ENCODE measurements at places on chromosomes 1 and 21.
A peak's percentile ranks its signal among the peaks of the same experiment; 100 is the strongest.

DNA sequence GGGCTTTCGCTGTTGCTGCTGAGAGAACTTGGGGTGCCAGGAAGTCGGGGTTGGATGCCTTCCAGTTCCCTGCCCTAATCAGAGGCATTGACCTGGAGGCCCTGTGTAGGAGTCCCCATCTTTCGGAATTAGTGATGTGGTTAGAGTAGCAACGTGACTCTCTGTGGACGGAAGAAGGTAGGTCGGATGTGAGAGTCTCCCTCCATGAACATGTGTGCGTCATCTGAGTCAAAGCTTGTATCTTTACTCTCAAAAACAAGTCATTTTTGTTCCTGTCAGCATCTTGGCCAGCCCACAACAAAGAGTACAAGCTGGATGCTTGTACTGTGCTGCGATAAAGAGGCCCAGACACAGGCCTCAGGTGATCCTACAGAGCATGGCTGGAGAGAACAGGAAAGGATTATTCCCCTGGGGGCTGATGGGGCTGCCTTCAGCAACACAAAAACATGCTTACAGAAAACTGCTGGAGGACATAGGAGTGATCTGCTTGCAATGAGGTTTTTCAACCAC lies 31.0 kb upstream of the IL10 start:
- no peak for DNase-seq

DNA sequence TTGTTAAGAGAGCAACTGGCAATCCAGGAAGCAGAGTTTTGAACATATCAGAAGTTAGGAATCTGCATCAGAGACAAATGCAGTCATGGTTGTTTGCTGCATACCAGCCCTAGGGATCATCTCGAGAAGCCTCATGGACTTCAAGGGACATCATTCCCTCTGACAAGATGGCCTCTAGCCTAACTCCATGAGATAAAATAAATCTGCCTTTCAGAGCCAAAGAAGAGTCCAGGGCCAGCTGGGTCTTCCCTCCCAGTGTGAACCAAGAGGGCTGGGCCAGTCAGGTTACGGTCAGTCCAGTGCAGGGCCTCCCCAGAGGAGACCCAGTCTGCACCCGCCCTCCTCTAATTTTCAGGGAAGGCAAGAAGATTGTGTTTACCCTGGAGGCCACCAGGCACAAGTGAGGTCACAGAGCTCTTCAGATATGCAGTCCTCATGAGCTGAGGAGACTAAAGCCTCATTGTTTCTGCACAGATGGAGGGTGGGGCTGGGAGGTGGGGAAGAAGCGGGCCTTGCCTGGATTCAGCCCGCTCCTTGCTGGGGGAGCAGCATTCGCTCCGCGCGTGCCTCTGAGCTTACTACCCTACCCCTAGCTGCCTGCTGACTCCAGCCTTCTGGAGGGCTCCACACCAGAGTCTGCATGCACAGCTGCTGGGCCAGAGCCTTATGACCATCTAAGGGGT lies 52.8 kb downstream of the CAPN2 start:
- no peak for DNase-seq

DNA sequence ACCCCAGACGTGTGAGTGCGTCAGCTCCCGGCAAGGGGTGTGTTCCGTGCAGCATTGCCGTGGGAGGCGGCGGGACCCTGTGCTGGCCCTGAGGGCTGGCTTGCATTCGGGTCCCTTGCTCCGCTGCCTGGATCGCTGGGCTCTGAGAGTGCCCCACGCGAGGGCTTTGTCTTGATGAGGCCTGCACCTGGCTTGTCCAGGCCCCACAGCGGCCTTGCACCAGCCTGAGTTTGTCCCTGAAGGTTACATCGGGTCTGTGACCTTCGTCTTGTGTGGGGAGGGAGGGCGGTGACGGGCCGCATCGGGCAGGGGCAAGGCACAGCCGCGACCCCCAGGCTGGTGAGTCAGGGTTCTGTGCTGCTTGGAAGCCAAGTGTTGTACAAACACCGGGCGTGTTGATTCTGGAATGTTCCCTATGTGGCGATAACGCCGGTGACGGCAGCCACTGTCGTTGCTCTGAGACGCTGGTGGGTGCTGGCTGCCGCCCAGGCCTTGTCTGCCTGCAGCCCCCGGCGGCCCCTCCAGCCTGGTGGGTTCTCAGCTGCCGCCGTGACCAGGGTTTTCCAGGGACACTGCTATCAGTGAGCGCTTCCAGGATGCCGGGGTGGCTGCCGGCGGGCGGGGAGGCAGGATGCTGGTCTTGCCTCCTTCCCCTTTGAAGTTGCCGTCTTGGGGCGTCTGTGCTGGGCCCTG lies 42.9 kb downstream of the SLX9 start:
- no peak for DNase-seq

DNA sequence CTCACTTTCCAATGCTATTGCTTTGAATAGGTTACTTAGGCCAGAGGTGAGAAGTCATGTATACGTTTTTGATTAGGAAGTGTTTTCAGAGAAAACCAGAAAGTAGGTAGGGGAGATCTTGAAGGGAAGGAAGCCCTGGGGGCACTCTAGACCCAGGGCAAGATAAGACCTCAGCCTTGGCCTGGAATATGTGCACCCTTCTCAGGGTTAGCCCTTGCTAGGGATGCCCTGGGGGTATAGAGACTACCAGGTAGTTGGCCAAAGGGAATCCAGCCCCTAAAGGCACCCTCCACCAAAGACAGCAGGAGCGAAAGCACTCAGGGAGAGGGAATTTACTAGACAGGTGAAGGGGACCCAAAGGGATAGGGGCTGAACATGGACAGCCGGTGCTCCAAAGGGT lies 7.0 kb downstream of the TIAM1 start:
- no peak for DNase-seq

DNA sequence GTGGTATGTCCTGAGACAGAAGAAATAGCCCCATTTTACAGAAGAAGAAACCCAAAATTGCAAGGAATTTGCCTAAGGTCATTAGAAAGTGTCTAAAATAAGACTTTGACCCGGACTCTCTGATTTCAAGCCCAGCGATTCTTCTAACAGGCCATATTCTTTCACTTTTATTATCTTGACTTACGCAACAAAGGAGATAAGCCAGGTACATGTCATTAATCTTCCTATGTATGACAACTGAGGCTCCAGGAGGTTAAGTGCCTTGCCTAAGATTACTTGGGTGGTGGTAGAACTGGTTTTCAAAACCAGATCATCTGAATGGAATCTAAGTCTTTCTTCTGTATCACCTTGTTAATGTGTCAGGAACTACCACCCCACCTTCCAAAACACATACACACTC lies 124.3 kb downstream of the PBX1 start:
- DNase-seq, result no peak

DNA sequence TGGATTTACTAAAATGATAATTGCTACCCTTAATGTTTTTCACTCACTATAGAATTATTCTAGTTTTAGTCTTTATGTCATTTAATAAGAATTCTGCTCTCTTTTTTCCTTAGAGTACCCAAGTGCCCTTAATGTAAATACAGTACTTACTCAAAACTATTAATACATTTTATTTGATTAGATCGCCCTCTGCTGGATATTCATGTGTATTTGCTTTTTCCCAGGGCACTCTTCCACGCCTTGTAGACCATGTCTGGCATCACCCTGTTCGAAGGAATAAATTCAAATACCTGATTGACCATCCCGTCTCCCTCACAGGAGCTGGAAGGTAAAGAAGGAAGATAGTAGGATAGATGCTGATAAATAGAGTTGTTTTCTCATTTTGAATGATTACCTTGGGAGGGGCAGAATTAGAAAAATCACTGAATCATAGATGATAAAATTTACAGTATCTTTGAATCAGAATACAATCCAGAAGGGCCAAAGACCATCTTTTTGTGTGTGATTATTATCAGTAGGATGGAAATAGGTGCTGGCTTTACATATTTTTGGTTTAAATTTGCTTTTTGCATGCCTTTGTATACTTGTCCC lies 4.1 kb downstream of the AXDND1 start:
- DNase-seq, result peak; percentile 44

DNA sequence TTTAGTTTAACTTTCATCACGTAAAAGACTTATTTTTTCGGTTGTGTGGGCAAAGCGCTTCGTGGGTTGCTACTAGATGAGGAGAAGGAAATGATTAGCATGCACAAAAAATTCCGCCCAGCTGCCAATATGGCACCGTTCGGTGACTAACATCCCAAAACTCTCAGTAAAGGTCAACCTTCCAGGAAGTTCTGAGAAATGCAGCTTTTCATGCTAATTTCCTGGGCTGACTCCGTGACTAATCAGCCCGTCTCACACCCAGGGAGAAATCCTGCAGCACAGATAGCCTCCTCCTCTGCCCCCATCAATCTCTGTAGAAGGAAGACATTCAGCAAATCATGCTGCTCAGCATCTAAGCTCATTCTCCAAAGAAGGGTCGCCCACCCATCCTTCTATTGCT lies 34.1 kb downstream of the TMCO4 start:
- no peak for DNase-seq

- DNase-seq, result no peak
Measured at GRCh38 chr1:40982721-40983120, 3.2 kb downstream of the CTPS1 start.

DNA sequence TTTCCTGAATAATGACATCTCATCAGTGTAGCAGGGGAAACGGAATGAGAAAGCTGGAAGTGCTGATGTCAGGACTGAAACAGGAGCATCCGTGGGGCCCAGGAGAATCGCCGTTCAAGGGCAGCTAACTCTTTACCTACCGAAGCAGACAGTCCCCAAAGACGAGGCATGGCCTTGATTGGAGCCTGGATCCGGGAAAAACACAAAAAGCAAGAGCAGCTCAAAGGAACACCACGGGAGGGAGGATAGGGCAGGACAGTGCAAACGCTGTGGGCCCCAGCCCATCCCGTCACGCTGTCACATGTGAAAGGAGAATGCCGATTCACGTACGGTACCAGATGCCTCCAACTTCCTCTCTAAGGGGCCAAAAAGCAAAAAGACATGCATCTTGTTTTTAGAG lies 34.9 kb downstream of the WNT9A start:
- DNase-seq, result no peak

DNA sequence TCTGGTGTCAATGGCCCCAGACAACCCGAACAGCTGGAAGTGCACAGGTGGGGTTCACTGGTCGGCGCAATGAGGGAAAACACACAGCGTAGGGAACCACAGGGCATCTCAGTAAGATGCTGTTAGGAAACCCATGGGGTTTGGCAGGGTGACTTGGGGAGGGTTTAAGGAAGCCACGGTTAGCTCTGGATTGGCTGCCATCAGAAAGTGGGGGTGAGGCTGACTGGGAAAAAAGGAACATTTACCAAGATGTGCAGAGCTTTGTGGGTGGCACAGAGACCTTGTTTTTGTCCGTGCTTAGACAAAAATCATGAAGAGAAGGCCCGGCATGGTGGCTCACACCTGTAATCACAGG lies 11.0 kb downstream of the ALDH4A1 start:
- DNase-seq, result no peak

DNA sequence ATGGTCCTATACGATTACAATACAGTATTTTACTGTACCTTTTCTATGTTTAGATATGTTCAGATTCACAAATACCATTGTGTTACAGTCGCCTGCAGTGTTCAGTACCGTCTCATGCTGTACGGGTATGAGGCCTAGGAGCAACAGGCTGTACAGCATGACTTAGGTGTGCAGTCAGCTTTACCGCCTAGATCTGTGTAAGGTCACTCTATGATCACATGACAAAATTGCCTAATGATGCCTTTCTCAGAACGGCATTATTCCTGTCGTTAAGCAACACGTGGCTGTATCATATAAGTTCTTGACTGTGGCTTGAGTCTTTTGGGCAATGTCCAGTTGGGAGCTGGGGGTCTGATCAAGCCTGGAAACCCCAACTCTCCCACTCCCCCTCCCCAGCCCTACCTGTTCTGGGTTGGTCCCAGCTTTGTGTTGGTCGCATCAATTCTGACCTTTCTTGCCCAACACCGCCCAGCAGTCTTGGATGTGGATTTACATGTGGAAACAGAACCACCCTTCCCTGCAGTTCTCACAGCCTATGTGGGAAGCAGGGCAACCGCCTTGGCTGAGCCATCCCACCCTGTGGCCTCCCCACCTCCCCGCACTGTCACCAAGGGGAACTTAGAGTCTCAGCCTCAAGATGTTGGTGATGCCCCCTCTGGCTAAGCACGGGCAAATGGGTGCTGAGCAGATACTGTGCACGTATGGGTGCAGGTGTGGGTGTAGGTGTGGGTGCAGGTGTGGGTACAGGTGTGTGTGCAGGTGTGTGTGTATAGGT lies 80.2 kb upstream of the ACTL8 start:
- DNase-seq, result no peak

DNA sequence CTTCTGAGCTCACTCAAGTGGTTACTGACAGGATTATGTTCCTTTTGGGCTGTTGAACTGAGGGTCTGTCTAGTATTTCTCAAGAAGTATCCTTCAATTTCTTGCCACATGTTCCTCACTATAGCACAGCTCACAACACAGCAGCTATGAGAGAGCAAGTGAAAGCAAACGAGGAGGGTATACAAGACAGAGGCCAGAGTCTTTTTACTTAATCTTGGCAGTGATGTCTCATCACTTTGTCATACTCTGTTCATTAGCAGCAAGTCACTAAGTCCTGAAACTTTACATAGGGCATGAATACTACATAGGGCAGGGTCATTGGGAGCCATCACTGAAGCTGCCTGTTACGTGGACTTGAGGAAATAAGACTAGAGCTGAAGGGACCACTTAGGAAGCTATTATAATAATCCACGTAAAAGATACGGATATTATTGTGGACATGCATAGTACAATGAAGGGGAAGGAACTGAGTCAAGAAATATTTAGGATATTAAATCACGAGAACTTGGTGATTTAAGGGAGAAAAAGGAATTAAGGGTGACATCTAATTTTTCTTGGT lies 63.7 kb downstream of the SLC30A7 start:
- DNase-seq, result no peak

DNA sequence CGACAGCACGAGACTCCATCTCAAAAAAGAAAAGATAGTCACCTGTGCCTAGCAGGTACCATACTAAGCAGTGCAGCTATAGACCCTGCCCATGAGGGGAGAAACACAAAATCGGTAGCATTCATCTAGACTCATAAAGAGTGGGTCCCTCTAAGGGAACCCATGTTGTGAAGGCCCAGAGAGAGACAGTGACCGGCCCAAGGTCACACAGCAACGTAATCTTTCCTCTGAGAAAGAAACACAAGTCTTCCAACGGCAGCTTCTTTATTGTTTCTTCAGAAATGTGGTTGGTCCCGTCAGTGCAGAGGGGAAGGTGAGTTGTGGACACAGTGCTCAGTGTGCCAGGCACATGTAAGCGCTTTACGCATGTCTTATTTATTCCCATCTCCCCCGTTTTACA lies 198.6 kb upstream of the TMEM51 start:
- DNase-seq, result no peak

DNA sequence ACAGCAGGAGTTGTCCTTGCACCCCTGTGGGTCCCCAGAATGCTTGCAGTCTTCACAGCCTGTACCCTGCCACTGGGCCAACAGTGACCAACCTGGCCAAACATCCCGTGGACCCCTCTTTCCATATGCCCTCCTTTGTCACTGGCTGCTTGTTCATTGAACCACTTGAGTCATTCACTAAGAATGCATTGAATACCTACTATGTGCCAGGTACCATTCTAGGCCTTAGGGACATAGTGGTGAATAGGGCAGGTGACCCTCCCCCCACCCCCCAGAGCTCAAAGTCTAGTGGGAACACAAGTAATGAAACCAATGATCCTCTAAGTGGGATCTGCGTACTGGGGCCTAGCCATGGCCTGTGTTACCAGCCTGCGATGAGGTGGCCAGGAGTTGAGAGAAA lies 28.2 kb downstream of the PIGP start:
- DNase-seq, result no peak

- no peak for DNase-seq
Measured at GRCh38 chr1:227937838-227938145, 9.9 kb downstream of the WNT9A start.

Measured in right lung (tissue), 10 donors.